ENCODE measurements at places on chromosomes 3 and 15.
A peak's percentile ranks its signal among the peaks of the same experiment; 100 is the strongest.

- DNase-seq = no peak
Observed at GRCh38 chr3:188914552-188914951, 257.2 kb upstream of the TPRG1 start.

DNA sequence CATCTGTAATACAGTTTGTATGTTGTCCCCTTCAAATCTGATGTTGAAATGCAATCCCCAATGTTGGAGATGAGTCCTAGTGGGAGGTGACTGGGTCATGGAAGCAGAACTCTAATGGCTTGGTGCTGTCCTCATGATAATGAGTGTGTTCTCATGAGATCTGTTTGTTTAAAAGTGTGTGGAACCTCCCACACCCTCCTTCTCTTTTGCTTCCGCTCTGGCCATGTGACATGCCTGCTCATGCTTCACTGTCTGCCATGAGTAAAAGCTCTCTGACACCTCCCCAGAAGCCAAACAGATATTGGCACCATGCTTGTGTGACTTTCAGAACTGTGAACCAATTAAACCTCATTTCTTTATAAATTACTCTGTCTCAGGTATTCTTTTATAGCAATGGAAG lies 794.0 kb upstream of the CFAP20DC start:
- DNase-seq = no peak

GRCh38 chr3:115208066-115208750 lies 61.1 kb upstream of the ZBTB20 start:
- DNase-seq = no peak

DNA sequence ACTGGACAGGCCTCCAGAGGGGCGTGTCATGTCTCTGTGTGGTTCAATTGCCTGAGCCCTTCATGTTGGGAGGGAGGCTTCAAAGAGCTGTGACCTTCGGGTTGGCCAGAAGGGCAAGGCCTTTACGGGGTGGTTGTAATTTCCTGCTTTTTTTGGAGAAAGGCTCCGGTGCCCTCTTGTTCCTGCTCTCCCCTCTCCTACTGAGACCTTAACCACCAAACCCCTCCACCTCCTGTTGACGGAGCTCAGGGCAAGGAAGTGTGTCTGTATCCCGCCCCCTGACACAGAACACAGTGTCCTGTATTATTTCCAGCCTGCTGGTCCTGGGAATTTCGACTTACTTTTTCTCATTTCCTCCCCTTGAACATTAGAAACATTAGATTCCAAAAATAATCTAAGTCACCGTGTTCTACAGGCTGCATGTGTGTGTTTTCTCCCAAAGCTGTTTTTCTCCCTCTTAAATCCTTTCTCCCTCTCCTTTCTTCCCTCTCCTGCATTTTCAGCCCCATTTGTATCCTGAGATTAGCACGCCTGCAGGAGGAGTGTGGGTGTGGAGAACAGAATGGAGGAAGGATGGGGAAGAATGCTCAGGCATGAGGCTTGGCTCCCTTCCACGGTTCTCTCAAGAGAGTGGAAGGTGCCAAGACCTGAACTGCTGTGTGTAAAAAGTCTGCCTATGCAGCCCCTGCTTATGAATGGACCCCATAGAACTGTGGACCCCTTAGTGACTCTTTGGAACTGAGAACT lies 285.4 kb upstream of the ROPN1 start:
- no peak for DNase-seq

GRCh38 chr3:54427501-54427900 lies 305.1 kb downstream of the CACNA2D3 start:
- peak; percentile 42 for DNase-seq

GRCh38 chr3:12769761-12770160 lies 10.7 kb upstream of the TMEM40 start:
- no peak for DNase-seq

DNA sequence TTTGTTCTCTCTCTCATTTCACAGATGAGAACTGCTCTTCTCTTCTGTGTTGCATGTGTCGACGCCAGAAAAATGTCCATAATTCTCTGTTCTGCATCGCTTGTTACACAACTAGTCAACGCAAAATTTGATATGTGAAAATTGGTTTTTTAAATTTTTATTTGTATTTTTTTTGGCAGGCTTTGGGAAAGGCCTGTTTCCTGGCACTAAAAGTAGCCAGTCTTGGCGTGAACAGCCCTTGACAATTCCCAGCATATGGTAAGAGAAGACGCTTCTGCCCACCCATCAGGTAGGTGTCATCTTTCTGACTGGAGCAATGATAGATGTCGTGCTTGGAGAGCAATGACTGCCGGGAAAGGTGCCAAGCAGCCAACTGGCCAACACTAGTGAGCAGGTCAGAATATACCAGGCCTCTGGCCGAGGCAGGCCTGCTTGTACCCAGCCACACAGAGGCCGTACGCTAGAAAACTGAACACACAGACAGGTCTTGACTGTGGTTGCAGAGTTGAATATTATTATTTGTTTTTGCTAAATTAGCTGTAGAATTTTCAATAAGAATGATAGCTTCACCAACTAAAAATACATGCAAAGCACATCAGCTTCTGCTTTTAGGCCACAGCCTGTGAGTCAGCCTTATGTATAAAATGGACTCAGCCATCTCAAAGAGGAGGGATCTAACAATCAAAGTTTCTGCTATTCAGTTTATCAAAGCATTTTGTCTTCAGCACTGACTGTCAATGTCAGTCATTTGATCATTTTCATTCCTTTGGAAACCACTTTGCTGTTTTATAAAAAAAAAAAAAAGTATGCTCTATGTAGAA lies 837.5 kb downstream of the MCTP2 start:
- DNase-seq = no peak

- DNase-seq = no peak
Observed at GRCh38 chr3:133535971-133536881, 37.3 kb upstream of the CDV3 start.
